ENCODE measurements at places on chromosomes 6 and 20. TPM values are rescaled to one million over a fixed set of nuclear protein-coding genes. Genes with fewer than 3 reads are reported as not detected.

GRCh38 chr6:96700915-96701314 is 136.4 kb downstream of the GPR63 start:
- H3K27ac ChIP-seq: no peak overlapping the region
- H3K27me3 ChIP-seq: no peaks in the 10 kb centered on the region
- no peak for DNase-seq
- no peaks in the 10 kb centered on the region for H3K36me3 ChIP-seq

DNA sequence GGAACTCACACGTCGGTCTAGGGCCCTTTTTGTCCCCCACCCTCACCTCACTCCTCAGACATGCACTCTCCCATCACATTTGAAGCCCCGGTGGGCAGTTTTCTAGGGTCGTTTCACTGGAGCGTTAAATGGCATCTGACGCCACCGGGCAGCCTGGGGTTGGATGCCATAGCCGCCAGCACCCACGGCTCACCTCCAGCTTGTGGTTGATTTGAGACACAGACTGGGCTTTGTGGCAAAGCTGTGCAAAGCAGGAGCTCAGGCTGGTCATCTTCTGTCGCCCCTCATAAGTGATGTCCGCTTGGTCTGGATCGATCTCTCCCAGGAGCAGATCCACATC is 530 bp downstream of the GOPC start:
- H3K4me3 ChIP-seq: peak overlapping the region; percentile 87
- peak overlapping the region; percentile 94 for H3K27ac ChIP-seq
- peaks cover 27% of the 10 kb centered on the region for H3K4me1 ChIP-seq
- DNase-seq: peak; percentile 14

- H3K36me3 ChIP-seq: no peaks in the 10 kb centered on the region
- DNase-seq: no peak
- H3K4me3 ChIP-seq: peak overlapping the region; percentile 35
- H3K4me1 ChIP-seq: no peaks in the 10 kb centered on the region
- peaks cover 6% of the 10 kb centered on the region for H3K27me3 ChIP-seq
These were observed 3.0 kb downstream of the TSHZ2 start for GRCh38 chr20:52975029-52975732.

GRCh38 chr6:79713701-79714322 is 82.7 kb downstream of the SH3BGRL2 start:
- no peak overlapping the region for H3K4me3 ChIP-seq
- H3K27me3 ChIP-seq: no peaks in the 10 kb centered on the region
- H3K36me3 ChIP-seq: no peaks in the 10 kb centered on the region
- H3K4me1 ChIP-seq: peaks cover 6% of the 10 kb centered on the region
- H3K27ac ChIP-seq: no peak overlapping the region

DNA sequence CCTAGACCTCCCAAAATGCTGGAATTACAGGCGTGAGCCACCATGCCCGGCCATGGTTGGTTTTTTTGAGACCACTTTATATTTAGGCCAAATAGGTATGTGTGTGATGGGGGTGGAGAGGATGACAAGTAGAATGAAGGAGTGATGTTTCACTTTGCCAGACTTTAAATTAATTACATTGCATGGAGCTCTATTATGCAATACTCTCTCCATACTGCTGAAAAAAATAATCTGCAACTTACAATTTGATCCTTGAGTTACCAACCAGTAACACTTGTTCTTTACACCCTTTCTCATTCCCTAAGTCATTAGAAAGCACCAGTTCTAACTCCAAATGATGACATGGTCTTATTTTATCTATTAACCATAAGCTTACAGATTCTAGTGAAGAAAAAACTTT is 26.8 kb downstream of the GINM1 start:
- H3K27me3 ChIP-seq: no peaks in the 10 kb centered on the region
- H3K27ac ChIP-seq: no peak overlapping the region
- peaks cover 62% of the 10 kb centered on the region for H3K36me3 ChIP-seq
- DNase-seq: no peak

Gene SSR1
- 14.3 TPM for total RNA-seq

Gene BEND3
- 1.9 TPM for total RNA-seq

DNA sequence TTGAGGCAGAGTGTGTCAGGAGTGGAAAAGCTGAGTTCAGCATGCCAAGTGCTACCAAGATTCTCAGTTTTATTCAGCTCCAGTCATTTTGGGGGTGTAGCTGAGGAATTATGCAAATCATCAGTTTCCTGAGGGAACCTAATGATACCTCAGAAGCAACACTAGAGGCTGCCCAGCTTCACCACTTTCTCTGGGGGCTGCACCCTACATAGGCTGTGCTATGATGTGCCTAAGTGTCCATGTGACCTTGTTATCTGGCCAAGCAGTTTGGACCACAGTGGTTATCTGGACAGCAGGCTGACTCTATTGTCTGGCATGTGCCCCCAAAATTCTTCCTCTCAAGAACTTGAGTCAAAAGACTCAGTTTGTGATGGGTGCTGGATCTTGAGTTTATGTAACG is 374.6 kb upstream of the SYNCRIP start:
- H3K36me3 ChIP-seq: no peaks in the 10 kb centered on the region
- H3K27ac ChIP-seq: no peak overlapping the region
- no peaks in the 10 kb centered on the region for H3K27me3 ChIP-seq

Gene ENPP3
- 0.07 TPM for total RNA-seq

GRCh38 chr20:14220986-14221385 is 116.4 kb downstream of the FLRT3 start:
- peaks cover 4% of the 10 kb centered on the region for H3K4me1 ChIP-seq
- no peak for DNase-seq
- H3K27ac ChIP-seq: no peak overlapping the region
- H3K27me3 ChIP-seq: no peaks in the 10 kb centered on the region

Gene C20orf144
- total RNA-seq: not detected

- H3K36me3 ChIP-seq: no peaks in the 10 kb centered on the region
- H3K4me3 ChIP-seq: no peak overlapping the region
- H3K27ac ChIP-seq: no peak overlapping the region
- DNase-seq: no peak
These were observed 160.6 kb downstream of the HIVEP2 start for GRCh38 chr6:142784344-142784743.

- H3K4me1 ChIP-seq: peaks cover 10% of the 10 kb centered on the region
- H3K27me3 ChIP-seq: peaks cover 11% of the 10 kb centered on the region
- no peak overlapping the region for H3K4me3 ChIP-seq
- H3K27ac ChIP-seq: no peak overlapping the region
These were observed 11.2 kb upstream of the SPAG4 start for GRCh38 chr20:35604449-35604747.

DNA sequence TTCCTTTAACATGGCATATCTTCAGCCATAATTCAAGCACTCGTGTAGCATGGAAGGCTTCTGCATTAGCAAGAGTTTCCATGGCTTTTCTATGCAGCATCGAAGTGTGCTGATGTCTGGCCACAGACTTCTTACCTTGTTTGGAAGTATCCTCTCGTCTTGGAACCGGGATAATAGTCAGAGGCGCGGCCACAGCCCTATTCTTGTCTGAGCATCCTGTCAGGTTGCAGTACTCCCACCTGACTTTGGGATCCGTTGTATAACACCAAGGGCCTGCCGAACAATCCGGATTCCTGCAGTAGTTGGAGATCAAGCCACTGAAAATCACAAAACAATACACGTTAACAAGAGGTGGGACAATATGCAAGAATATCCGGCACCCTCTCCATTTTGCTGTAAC is 138.9 kb downstream of the SLC22A3 start:
- no peak for DNase-seq
- H3K4me3 ChIP-seq: no peak overlapping the region
- H3K27ac ChIP-seq: no peak overlapping the region
- H3K36me3 ChIP-seq: no peaks in the 10 kb centered on the region

DNA sequence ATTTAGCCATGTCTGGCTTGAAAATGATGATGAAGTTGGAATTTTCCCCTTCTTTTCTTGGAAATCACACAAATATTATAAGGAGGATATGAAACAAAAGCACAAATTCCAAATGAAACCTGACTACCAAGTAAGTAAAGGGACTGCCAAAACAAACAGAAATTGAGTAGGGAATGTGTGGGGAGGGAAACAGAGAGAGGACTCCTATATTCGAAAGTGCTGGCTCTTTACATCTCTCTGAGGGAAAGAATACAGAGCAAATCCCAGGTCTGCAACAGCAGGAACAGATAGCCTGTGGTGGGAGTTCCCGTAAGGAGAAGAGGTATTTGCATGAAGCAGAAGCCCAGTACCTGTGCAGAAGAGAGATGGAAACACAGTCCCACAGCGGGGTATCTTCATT is 583.7 kb downstream of the EPM2A start:
- no peak overlapping the region for H3K4me3 ChIP-seq
- no peaks in the 10 kb centered on the region for H3K27me3 ChIP-seq
- H3K27ac ChIP-seq: no peak overlapping the region
- no peak for DNase-seq

Gene RHAG
- total RNA-seq: not detected

Gene HLA-DMA
- 22.8 TPM for total RNA-seq

Gene RIMS4
- total RNA-seq: 0.41 TPM

Gene SNX21
- total RNA-seq: 114 TPM

Gene SLC35D3
- total RNA-seq: not detected

Gene ZNF334
- total RNA-seq: not detected

Gene CRISP2
- total RNA-seq: not detected

- no peak overlapping the region for H3K4me3 ChIP-seq
- H3K27ac ChIP-seq: no peak overlapping the region
- H3K27me3 ChIP-seq: no peaks in the 10 kb centered on the region
- H3K36me3 ChIP-seq: no peaks in the 10 kb centered on the region
These were observed 68.5 kb downstream of the BANF2 start for GRCh38 chr20:17768271-17768670.

DNA sequence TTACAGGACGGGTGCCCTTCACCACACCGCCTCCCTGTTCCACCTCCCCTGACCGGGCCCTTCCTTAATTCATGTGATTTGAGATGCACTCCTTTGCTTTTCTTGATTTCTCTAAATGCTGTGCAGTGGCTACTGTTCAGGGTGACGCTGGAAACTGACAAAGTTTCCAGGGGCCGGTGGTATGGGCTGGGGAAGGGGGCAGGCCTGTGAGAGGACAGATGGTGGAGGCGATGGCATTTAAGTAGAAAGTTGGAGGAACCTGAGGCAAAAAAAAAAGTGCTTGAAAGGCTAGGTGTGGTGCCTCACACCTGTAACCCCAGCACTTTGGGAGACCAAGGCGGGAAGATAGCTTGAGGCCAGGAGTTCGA is 121.6 kb upstream of the RNF24 start:
- H3K4me3 ChIP-seq: no peak overlapping the region
- no peaks in the 10 kb centered on the region for H3K27me3 ChIP-seq
- H3K4me1 ChIP-seq: no peaks in the 10 kb centered on the region
- no peak for DNase-seq

Gene TMX4
- 43.6 TPM for total RNA-seq

DNA sequence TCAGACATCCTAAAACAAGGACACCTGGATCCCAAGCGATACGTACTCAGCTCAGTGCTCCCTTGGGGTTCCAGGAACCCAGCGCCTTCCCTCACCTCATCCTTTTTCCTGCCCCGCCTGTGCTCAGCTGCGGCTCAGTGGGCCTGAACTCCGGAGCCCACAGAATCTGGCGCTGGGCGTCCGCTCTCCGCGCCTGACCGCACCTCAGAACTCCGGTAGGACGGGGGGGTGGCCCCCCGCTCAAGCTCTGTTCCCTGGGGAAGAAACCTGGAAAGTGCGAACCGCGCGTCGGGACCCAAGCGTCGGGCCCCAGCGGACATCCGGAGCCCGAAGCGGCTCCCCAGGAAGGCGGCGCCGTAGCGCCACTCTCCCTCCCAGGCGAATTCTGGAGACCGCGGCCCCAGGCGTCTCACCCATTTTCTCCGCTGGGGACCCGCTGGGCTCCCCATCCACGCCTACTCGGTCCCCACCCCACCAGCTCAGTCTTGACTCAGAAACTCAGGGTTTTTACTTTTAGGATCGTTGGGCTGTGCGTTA is 336 bp upstream of the LY6G5C start:
- DNase-seq: no peak
- H3K27me3 ChIP-seq: no peaks in the 10 kb centered on the region
- H3K4me1 ChIP-seq: peaks cover 13% of the 10 kb centered on the region
- H3K4me3 ChIP-seq: peak overlapping the region; percentile 85

Gene PBX2
- 24.3 TPM for total RNA-seq

DNA sequence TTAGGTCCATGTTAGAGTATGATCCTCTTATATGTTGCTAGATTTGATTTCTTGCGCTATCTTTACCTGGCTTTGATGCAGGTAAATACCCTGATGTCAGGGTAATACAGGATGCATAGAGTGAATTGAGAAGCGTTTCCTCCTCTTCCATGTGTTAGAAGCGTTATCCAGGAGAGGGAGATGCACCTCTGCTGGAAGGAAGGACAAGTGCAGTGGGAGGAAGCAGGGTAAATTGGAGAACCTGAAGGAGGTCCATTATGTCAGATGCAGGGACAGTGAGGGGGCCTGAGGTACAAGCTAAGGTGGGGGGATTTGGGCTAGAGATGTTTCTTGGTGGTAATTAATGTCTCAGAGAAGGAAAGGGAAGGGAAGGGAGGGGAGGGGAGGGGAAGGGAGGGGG is 7.7 kb downstream of the SHLD1 start:
- peaks cover 15% of the 10 kb centered on the region for H3K36me3 ChIP-seq
- DNase-seq: no peak

- H3K36me3 ChIP-seq: no peaks in the 10 kb centered on the region
- DNase-seq: no peak
- H3K27ac ChIP-seq: no peak overlapping the region
These were observed 31.0 kb upstream of the EZR start for GRCh38 chr6:158849899-158850806.

GRCh38 chr20:31698803-31699718 is 23.6 kb downstream of the BCL2L1 start:
- peak overlapping the region; percentile 86 for H3K27ac ChIP-seq
- H3K4me3 ChIP-seq: no peak overlapping the region
- peak; percentile 83 for DNase-seq

Gene ZSCAN16
- 4.2 TPM for total RNA-seq

Gene CTCFL
- not detected for total RNA-seq

- no peak for DNase-seq
- H3K27ac ChIP-seq: no peak overlapping the region
- H3K4me3 ChIP-seq: no peak overlapping the region
- H3K4me1 ChIP-seq: no peaks in the 10 kb centered on the region
- peaks cover 3% of the 10 kb centered on the region for H3K36me3 ChIP-seq
These were observed 48.8 kb downstream of the DST start for GRCh38 chr6:56593801-56594318.

DNA sequence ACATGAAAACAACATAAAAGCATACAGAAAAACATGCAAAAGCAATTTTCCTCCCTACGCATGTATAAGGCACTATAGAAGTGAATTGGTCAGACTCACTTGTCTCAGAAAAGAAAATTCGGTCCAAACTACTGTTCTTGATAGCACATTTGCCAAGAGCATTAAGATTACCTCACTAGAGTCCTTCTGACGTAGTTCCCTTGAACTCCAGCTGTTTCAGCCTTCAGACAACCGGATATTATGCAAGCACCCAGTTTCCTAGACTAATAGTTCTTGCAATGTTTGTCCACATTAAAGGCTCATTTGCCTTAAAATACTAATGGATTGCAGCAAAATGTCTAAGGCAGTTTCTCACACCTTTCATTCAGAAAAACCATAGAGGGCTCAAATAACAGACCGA is 2.5 kb upstream of the CASS4 start:
- no peak overlapping the region for H3K4me3 ChIP-seq
- H3K27me3 ChIP-seq: no peaks in the 10 kb centered on the region
- no peak overlapping the region for H3K27ac ChIP-seq
- no peak for DNase-seq
- H3K36me3 ChIP-seq: peaks cover 42% of the 10 kb centered on the region

All from gastrocnemius medialis (tissue), 4 donors.